ENCODE measurements at places on chromosomes 5 and 9. TPM values are rescaled to one million over a fixed set of nuclear protein-coding genes. Genes with fewer than 3 reads are reported as not detected.

Gene EMB
- 20.5 TPM for total RNA-seq

Gene CTSV
- total RNA-seq = 7.2 TPM

Gene SCGB3A1
- total RNA-seq = not detected

Gene VCAN
- 234 TPM for total RNA-seq

Gene UNC5A
- total RNA-seq = 0.70 TPM

Gene SPOCK1
- 75.6 TPM for total RNA-seq

Gene FOXD1
- total RNA-seq = 0.28 TPM

Gene TMEFF1
- total RNA-seq = 43.1 TPM

GRCh38 chr5:137136991-137137632 lies 362.0 kb downstream of the SPOCK1 start:
- no peak for DNase-seq

DNA sequence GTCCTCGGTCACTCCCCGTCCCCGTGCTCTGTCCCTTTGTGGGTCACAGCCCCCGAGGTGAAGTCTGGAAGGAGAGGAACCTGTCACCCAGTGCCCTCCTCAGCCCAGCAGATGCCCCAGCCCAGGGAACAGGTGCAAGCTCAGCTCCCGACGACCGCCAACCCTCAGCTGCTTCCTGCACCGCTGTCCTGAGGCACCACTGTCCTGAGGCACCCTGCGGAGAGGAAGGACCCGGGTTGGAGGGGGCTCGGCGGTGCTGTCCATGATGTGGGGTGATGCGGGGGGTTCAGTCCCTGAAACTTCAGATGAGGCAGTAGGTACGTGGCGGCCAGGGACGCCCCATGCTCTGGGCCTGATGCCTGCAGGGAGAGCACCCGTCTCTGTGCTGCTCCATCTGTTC lies 81.4 kb downstream of the COL5A1 start:
- DNase-seq = no peak

DNA sequence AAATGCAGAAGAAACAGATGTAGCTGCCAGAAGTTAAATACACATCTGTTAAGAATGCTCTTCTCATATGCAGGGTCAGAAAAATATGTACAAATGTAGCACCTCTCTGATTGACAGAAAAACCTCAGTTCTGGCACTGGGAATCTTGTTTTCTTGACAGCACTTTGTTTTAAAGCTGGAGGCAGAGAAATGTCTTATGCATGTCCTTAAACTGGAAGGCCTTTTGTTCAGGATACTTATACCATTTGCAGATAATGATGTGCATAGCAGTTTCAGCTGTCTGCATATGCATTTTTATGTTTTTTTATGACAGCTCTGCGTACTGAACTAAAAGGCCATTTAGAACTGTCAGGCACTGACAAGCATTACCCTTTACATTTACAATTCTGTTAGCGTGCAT lies 567.9 kb downstream of the EBF1 start:
- DNase-seq = no peak

DNA sequence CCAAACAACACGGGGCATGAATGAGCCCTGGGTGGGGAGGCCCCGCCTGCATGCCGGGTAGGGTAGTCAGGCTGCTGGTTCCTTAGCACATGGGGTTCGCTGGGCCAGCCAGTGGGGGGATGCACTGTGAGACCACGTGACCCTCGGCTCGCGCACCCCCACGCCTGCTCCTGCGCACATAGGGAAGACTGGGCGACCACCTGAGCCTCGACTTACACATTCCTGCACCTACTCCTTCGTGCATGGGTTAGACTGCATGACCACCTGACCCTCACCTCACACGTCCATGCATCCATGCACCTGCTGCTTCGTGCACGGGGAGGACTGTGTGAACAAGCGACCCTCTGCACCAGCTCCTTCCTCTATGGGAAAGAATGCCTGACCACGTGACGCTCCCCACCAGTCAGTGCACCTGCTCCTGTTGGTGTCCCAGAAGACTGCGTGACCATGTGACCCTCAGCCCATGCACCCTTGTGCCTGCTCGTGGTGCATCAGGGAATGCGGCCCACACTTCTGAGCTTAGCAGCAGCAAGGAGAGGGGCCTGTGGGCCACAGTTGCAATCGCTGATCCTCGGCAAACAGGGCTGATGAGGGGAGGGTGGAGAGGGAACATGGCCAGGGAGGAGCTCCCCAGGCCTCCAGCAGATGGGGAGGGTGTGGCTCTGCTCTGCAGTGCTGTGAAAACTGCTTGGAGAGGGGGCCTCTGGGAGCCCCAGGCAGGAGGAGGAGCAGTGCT lies 18.1 kb downstream of the LPCAT1 start:
- no peak for DNase-seq

DNA sequence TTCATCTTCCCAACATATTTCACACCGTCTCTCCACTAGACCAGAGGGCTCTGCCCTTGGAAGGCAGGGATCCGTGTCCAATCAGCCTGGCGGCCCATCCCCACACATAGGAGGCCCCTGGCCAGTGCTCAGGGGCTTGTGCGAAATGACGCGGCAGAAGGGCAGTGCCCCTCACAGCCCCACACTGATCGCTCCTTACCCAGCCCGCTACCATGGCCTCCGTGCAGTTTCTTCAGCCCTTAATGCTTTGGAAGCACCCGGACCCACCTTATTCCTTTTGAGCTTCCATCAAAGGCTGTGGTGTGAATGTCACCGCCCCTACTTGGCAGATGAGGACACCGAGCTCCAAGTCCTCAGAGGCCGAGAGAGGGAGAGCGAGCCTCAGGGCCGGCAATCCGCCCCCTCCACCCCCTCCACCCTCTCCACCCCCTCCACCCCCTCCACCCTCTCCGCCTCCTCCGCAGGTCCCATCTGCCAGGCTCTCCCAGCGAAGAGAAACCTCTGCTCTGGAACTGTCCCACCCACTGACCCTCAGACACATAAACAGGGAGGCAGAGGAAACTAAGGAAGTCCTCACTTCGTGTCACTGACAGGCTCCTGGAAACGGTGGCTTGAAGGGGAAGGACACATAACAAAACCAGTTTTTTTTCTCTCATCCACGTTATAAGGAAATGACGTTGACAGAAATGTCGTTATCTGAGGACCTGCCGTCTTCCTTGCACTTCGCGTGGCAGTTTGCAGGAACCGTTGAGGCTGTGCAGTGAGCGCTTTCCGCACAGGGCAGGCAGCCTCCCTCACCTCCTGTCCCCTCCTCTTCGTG lies 13.9 kb downstream of the QSOX2 start:
- DNase-seq = no peak

DNA sequence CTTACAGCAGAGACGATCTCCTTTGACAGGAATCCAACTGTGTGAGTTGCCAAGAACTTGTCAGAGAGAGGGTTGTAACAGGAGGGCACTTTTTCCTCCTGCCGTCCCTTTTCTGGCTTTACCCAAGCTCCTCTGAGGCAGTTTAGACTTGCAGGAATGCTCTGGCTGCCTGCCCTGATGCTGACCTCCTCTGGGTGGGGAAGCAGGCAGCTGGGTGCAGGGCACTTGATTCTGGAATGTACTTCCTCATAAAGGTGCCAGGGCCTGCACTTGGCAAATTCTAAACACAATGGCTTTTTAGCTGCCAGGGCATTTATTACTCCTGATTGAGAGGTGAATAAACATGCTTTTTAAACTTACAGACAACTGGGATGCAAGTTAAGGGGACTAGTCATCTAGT lies 190.4 kb downstream of the EPB41L4A start:
- DNase-seq = no peak

- DNase-seq = no peak
These were observed 339.3 kb downstream of the DRD1 start for GRCh38 chr5:175104677-175105076.

DNA sequence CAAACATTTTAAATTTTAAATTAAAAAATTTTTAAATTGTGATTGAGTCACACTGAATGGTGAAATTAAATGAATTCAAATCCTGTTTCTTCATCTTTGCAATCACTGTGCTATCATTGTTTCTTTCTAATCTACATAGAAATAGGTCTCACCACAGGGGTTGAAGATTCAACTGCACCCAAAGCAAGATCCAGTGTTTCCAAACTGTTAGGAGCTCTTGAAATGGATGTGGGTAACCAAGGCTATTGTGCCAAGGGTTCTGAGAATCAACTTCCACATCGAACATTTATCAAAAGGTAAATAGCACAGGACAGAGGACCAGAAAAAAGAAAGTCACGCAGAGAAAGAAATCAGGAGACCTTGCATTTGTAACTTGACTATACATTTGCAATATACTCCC lies 172.6 kb upstream of the RASEF start:
- DNase-seq = no peak

- DNase-seq = no peak
These were observed 219.6 kb downstream of the PLK2 start for GRCh38 chr5:58240322-58240721.

- DNase-seq = no peak
These were observed 176.7 kb upstream of the S1PR3 start for GRCh38 chr9:88814577-88814976.

GRCh38 chr9:89109666-89110065 lies 69.0 kb downstream of the SHC3 start:
- DNase-seq = no peak

DNA sequence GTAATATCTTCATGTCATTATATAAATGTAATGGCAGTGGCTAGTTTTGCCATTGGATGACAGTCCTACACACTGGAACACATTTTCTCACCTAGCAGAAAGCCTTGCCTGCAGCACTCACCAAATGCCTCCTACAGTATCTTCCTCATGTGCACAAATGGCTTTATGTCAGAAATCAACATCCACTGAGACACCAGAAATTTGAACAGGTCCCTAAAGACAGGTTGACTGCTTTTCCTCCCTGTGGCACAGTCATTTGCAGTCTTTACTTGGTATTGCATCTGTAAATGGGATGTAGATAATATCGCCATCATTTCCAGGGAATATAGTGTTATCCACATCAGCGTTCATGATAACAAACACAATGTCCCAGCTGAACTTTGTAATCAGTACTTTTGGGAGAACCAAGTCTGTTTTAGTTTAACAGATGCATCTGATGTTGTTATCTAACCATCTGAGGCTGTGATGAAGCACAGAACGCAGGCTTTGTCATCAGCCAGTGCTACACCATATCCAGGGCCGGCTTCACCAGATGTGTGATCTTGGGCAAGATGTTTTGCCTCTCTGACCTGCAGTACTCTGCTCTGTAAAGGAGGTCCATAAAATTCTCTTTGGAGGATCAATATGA lies 83.9 kb upstream of the TAS2R1 start:
- DNase-seq = no peak

- DNase-seq = no peak
These were observed 10.9 kb downstream of the MCTP1 start for GRCh38 chr5:95274011-95274410.
